ENCODE measurements at places on chromosomes 11 and 22.

GRCh38 chr11:57131080-57131790, 50.5 kb upstream of the LRRC55 start:
- no peak overlapping the region for H3K27ac ChIP-seq
- no peaks in the 10 kb centered on the region for H3K36me3 ChIP-seq
- H3K4me3 ChIP-seq: no peak overlapping the region
- DNase-seq: no peak

GRCh38 chr11:117610045-117610444, 187.0 kb downstream of the DSCAML1 start:
- no peaks in the 10 kb centered on the region for H3K36me3 ChIP-seq
- no peak overlapping the region for H3K4me3 ChIP-seq
- no peaks in the 10 kb centered on the region for H3K4me1 ChIP-seq
- no peak overlapping the region for H3K27ac ChIP-seq
- H3K27me3 ChIP-seq: no peaks in the 10 kb centered on the region
- no peak for DNase-seq

- H3K27me3 ChIP-seq: no peaks in the 10 kb centered on the region
- H3K4me3 ChIP-seq: no peak overlapping the region
- no peak for DNase-seq
Observed at GRCh38 chr11:17985517-17985916, 27.3 kb downstream of the SERGEF start.

DNA sequence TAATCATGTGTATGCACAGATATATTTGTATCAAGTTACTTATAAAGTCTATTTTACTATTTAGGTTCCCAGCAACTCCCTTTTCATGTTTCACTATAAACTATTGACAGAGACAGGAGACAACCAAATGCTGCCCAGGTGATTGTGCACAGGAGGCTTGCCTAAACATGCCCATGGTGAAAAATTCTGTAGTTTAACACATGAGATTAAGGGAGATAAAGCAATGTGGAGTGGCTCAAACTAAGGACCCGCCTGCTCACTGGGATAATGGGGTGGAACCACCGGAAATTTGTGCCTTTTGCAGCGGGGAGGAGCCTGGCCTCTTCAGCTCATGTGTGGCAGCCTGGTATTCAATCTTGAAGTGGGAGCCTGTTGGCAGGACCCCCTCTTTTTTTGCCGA, 459.5 kb upstream of the CNTN5 start:
- no peaks in the 10 kb centered on the region for H3K4me1 ChIP-seq
- no peaks in the 10 kb centered on the region for H3K27me3 ChIP-seq
- no peak overlapping the region for H3K4me3 ChIP-seq
- H3K36me3 ChIP-seq: no peaks in the 10 kb centered on the region

GRCh38 chr11:18046116-18046777, at the start of gene TPH1:
TSS of gene TPH1 (minus strand) at chr11:18046269. CDS start at chr11:18040762, 5,507 bp downstream.
- no peak within 1 kb of the TSS for H3K4me3 ChIP-seq
- H3K36me3 ChIP-seq: no peaks in the 10 kb centered on the region
- peaks cover 8% of the 10 kb centered on the region for H3K4me1 ChIP-seq

GRCh38 chr11:101363706-101364275, 220.0 kb downstream of the TRPC6 start:
- H3K27ac ChIP-seq: no peak overlapping the region
- no peaks in the 10 kb centered on the region for H3K36me3 ChIP-seq
- no peaks in the 10 kb centered on the region for H3K4me1 ChIP-seq
- H3K27me3 ChIP-seq: no peaks in the 10 kb centered on the region
- DNase-seq: no peak
- H3K4me3 ChIP-seq: no peak overlapping the region

GRCh38 chr22:40224702-40225101, 47.0 kb downstream of the TNRC6B start:
- peaks cover 52% of the 10 kb centered on the region for H3K4me1 ChIP-seq
- H3K4me3 ChIP-seq: no peak overlapping the region
- no peak overlapping the region for H3K27ac ChIP-seq
- H3K36me3 ChIP-seq: no peaks in the 10 kb centered on the region
- no peaks in the 10 kb centered on the region for H3K27me3 ChIP-seq

GRCh38 chr11:64969209-64969608, 2.7 kb downstream of the MAJIN start:
- H3K36me3 ChIP-seq: no peaks in the 10 kb centered on the region
- no peak overlapping the region for H3K27ac ChIP-seq
- no peak for DNase-seq
- no peaks in the 10 kb centered on the region for H3K27me3 ChIP-seq
- peaks cover 10% of the 10 kb centered on the region for H3K4me1 ChIP-seq

GRCh38 chr11:112801025-112801816, 160.0 kb upstream of the NCAM1 start:
- H3K27me3 ChIP-seq: no peaks in the 10 kb centered on the region
- no peak for DNase-seq
- H3K27ac ChIP-seq: no peak overlapping the region

DNA sequence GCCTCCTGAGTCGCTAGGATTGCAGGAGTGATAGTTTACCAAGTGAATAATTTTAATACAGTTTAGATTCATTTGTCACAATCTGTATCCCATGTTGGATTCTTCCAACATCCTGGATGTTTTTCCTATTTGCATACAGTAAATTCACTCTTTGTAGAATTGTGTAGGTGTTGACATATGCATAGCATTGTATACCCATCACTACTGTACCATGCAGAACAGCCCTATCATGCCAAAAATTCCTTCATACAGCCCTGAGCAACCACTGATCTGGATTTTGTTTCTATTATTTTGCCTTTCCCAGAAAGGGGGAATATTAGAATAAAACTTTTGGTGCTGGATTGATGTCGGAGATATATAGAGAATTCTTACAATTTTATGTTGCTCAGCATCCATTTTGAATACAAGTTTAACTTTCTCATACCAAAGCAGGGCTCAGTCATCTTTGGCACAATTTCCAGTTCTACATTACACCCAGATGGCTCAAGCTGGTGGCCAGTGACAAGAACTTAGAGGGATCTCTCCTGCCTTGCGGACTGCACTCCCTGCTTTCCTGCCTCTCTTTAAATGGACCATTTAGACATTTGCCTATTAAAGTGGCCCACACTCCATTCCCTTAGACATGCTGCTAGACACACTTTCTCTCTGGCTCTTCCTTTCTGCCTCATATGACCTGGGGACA, 45.4 kb upstream of the CFAP300 start:
- H3K4me3 ChIP-seq: no peak overlapping the region
- no peaks in the 10 kb centered on the region for H3K36me3 ChIP-seq
- H3K27me3 ChIP-seq: no peaks in the 10 kb centered on the region
- peaks cover 14% of the 10 kb centered on the region for H3K4me1 ChIP-seq

GRCh38 chr11:126307706-126308105, 3.8 kb downstream of the DCPS start:
- H3K4me3 ChIP-seq: no peak overlapping the region
- DNase-seq: no peak

- H3K4me3 ChIP-seq: no peak overlapping the region
- no peaks in the 10 kb centered on the region for H3K36me3 ChIP-seq
- H3K27ac ChIP-seq: no peak overlapping the region
- no peaks in the 10 kb centered on the region for H3K27me3 ChIP-seq
- DNase-seq: no peak
- peaks cover 28% of the 10 kb centered on the region for H3K4me1 ChIP-seq
Observed at GRCh38 chr22:24161909-24162308, 19.4 kb upstream of the SUSD2 start.

- no peak overlapping the region for H3K27ac ChIP-seq
- H3K36me3 ChIP-seq: no peaks in the 10 kb centered on the region
- H3K4me1 ChIP-seq: no peaks in the 10 kb centered on the region
- no peaks in the 10 kb centered on the region for H3K27me3 ChIP-seq
Observed at GRCh38 chr11:30045921-30046577, 29.2 kb upstream of the KCNA4 start.

GRCh38 chr22:27804470-27805297, 3.1 kb upstream of the MN1 start:
- no peaks in the 10 kb centered on the region for H3K27me3 ChIP-seq
- H3K4me3 ChIP-seq: no peak overlapping the region
- H3K4me1 ChIP-seq: peaks cover 34% of the 10 kb centered on the region
- no peaks in the 10 kb centered on the region for H3K36me3 ChIP-seq
- H3K27ac ChIP-seq: no peak overlapping the region

DNA sequence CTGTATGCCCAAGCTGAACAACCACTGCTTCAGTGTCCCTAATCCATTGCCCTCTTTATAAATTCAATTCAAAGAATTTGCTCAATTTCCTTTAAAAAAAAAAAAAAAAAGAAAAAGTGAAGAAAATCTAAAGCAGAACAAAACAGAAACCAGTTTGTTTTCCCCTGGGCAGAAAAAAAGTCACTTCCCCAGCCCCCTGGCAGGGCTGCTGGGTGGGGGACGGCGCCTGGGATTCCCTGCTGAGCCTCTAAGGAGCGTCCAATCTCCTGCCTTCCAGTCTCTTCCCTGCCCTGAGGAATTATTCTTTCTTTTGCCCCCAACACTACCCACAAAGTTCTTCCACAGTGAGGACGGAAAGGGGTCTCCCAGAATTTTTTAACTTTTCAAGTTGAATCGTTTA, 23.9 kb downstream of the DKK3 start:
- H3K27ac ChIP-seq: no peak overlapping the region
- H3K4me1 ChIP-seq: peaks cover 37% of the 10 kb centered on the region
- H3K36me3 ChIP-seq: no peaks in the 10 kb centered on the region
- DNase-seq: no peak
- no peak overlapping the region for H3K4me3 ChIP-seq
- H3K27me3 ChIP-seq: no peaks in the 10 kb centered on the region

GRCh38 chr22:37316875-37317371, 34.6 kb downstream of the CYTH4 start:
- H3K27me3 ChIP-seq: no peaks in the 10 kb centered on the region
- H3K27ac ChIP-seq: no peak overlapping the region
- no peaks in the 10 kb centered on the region for H3K36me3 ChIP-seq
- DNase-seq: no peak
- no peak overlapping the region for H3K4me3 ChIP-seq
- H3K4me1 ChIP-seq: no peaks in the 10 kb centered on the region

DNA sequence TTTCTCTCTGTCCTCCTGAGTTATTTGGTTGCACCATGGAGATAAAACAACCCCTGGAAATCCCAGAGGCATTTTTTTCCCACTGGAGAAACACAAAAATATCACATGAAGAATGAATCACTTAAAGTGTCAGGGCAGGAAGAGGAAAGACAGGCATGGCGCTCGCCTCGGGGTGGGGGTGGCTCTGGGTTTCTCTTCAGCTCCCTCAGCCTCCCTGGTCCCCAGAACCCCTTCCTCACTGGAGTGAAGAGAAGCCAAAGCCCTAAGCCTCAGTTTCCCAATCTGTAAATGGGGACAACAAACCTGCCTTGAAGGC, 938 bp downstream of the SHISAL1 start:
- H3K4me1 ChIP-seq: peaks cover 61% of the 10 kb centered on the region
- no peak for DNase-seq
- H3K27me3 ChIP-seq: no peaks in the 10 kb centered on the region
- H3K36me3 ChIP-seq: no peaks in the 10 kb centered on the region
- H3K27ac ChIP-seq: peak overlapping the region; percentile 92

DNA sequence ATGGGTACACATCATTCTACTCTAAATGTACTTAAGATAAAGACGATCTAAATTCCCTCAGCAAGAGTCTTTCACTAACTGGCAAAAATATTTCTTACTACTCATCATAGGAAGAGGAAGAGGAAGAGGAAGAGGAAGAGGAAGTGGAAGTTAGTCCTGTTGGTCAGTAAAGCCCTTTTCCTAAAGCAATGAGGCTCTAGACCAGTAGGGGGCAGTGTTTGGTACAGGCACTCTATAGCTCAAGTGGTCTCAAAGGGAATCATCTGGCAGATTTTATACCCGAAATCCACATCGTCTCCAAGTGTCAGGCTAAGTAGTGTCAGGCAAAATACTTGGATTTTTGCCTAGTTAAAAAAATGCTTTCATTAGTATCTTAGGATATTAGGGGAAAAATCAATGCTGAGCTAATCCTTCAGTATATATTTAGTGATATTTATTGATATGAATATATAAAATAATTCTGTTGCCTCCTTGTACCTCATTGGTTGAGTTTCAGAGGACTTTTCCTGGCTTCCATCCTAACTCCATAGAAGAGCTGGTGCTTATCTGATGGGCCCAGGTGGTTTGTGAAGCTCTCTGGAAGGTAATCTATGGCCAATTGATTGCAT, 7.7 kb downstream of the BLID start:
- H3K27ac ChIP-seq: no peak overlapping the region
- H3K27me3 ChIP-seq: no peaks in the 10 kb centered on the region
- no peak for DNase-seq
- no peaks in the 10 kb centered on the region for H3K36me3 ChIP-seq
- no peak overlapping the region for H3K4me3 ChIP-seq

GRCh38 chr22:38327805-38328204, 10.6 kb upstream of the CSNK1E start:
- H3K4me3 ChIP-seq: no peak overlapping the region
- H3K27ac ChIP-seq: no peak overlapping the region
- DNase-seq: no peak
- H3K4me1 ChIP-seq: no peaks in the 10 kb centered on the region
- H3K27me3 ChIP-seq: no peaks in the 10 kb centered on the region

DNA sequence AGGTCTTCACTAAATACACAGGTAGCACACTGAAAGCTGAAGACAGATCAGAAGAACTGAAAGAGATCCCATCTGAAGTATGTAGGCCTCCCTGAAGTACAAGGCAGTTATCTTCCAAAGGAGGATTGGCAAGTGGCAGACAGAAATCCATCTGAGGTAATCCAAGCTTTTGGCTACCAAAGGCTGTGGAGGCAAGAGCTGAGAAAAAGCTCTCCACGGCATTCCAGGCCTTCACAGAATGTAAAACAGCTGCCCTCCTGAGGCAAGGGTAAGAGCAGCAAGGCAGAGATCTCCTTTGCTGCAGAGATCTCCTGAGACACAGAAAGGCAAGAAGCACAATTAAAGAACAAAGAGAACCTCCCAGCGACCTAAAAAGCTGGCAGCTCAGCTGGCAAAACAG, 19.1 kb downstream of the PIK3C2A start:
- H3K4me3 ChIP-seq: no peak overlapping the region
- H3K27ac ChIP-seq: no peak overlapping the region
- peaks cover 11% of the 10 kb centered on the region for H3K36me3 ChIP-seq
- no peaks in the 10 kb centered on the region for H3K4me1 ChIP-seq

DNA sequence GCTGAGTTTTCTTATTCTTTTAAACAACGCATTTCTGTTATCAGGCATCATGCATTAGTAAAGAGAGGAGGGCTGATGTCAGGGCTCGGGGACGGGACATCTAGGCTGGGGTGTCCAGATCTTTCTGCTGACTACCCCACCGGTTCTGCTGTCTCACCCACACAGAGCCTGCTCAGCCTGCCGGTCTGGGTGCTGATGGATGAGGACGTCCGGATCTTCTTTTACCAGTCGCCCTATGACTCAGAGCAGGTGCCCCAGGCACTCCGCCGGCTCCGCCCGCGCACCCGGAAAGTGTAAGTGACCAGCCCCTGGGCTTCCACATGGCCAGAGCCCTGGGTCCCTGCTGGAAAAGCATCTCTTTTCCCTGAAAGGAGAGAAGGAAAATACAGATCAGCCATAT, 9.4 kb downstream of the NCF4 start:
- DNase-seq: no peak
- H3K4me1 ChIP-seq: peaks cover 38% of the 10 kb centered on the region
- no peaks in the 10 kb centered on the region for H3K36me3 ChIP-seq
- H3K27ac ChIP-seq: no peak overlapping the region
- H3K27me3 ChIP-seq: no peaks in the 10 kb centered on the region

DNA sequence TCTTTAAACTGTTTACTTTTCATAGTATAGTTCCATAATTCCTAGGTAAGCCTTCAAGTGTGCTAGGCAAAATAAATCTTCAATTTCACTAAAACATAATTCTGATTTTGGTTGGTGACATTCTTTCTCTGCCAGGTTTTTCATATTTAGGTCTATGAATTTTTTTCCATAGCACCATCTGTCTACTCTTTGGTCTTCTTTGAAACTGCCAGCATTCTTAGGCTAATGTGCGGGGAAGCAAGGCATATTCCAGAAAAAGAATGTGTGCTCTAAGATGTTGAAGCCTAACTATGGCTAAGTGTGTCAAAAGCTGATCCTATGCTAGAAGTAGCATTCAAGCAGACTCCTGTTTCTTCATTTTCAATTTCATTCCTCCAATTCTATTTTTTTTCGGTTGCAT, 213.9 kb upstream of the C11orf87 start:
- H3K36me3 ChIP-seq: no peaks in the 10 kb centered on the region
- H3K4me1 ChIP-seq: no peaks in the 10 kb centered on the region
- H3K4me3 ChIP-seq: no peak overlapping the region
